ENCODE measurements at places on chromosomes 11 and 22.

DNA sequence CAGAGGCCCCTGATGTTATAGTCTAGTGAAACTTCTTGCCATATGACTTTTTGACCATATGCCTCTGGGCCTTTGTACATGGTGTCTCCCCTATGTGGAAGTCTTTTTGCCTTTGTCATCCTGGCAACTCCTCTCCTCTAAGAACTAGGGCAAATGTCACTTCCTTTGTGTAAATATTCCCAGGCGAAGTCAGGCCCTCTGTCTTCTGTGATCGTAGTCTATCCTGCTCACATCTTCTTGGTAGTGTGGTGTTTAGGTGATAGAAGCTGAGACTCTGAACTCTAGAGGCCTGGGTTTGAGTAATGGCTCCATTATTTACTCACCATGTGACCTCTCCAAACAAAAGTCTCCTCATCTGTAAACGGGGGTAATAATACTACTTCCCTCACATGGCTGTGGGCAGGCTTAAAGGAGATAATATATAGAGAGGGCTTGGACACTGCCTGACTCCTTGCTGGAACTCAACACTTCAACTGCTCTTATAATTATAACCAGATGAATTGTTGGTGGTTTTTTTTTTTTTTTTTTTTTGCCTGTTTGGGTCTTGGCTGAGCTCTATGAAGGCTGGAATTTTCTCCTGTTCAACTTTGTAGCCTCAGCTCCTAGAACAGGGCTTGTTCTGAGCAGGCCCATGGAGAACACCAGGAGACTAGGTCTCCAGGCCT is 43.8 kb downstream of the INSC start:
- DNase-seq, result no peak

DNA sequence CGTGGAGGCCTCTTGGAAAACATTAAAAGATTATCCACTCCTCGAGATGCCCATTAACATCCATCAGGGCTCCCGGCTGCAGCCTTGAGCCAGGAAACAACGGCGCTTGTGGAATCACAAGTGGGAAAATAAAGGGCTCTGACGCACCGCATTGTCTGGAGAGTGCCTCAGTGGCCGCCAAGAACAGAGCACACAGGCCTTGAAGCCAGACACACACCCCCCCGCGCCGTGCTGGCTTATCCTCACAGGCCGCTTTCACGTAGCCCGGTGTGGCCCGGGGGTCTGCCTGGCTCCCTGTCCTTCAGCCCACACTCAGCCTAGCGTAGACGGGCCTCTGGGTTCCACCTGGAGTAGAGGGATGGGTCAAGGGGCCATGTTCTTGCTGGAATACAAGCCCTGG is 1020.5 kb downstream of the BRD1 start:
- DNase-seq, result no peak

DNA sequence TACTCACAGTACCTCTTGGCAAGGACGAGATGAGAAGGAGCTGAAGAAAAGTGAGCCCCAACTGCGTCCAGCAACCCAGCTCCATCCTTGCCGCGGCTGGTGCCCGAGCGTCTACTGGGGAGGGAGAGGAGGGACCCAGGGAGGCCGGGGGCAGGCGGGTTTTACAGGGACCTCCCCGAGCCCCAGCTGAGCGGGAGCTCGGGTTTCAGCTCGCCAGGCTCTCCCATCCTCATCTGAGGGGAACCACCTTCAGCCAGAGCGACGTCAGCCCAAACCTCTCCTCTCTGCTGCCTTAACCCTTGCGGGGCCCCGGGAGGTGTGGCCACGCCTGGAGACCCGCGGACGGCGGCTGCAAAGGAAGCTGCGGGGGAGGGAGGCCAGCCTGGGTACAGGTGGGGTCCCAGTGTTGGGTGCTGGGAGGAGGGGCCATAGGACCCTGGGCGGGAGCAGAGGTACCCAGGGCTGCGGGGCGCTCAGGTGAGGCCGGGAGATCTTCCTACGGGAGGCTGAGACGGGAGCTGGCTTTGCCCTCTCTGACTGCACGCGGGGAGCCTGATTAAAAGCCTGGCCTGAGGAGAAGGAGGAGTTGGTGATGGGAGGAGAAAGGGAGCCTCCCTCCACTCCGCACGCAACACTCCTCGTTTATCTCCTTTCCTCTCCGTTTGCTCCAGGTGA is at the start of gene PAMR1:
Gene PAMR1 (minus strand): TSS at position 116 of the 675 bp plus-strand sequence. CDS start 31 bp downstream, at position 85.
- DNase-seq, result no peak

DNA sequence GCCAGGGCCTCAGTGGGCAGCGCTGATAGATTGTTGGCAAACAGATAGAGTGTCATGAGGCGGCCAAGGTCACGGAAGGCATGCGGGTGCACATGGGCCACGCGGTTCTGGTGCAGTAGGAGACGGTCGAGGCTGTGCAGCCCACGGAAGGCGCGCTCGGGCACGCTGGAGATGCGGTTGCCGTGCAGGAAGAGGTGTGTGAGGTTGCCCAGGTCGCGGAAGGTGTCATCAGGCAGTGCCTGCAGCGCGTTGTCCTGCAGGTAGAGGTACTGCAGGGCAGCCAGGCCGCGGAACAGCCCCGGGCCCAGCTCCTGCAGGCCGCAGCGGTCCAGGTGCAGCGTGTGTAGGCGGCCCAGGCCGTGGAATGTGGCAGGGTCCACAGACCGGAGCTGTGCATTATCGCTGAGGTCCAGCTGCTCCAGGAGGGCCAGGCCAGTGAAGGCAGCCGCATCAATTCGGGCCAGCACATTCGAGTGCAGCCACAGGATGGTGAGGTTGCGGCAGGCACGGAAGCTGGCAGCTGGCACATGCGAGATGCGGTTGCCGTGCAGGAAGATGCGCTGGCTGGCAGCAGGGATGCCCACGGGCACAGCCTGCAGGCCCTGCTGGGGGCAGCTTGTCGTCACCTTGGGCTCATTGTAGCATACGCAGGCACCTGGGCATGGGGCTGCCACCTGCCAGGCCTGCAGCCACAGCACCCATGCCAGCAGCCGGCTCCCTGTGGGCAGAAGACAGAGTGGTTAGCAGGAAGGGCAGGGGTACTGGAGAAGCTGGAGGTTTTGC is 25.5 kb downstream of the RTN4R start:
- no peak for DNase-seq

GRCh38 chr11:47912843-47913437 is 64.8 kb upstream of the NUP160 start:
- DNase-seq, result no peak

DNA sequence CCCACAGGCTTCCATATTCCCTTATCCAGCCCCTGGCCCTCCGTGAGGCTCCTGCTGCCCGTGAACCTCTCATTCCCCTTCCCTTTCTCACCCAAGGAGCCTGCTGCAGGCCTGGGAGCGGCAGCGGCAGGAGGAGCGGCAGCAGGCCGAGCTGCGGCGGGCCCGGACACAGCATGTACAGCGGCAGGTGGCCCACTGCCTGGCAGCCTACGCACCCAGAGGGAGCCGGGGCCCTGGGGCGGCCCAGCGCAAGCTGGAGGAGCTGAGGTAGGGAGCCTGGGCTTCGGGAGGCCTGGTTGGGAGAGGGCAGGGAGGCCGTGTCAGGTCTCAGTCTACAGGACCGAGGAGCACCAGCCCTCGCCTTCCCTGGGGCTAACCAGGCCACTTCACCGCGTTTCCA is 8.1 kb upstream of the SART1 start:
- DNase-seq, result no peak

GRCh38 chr11:41254966-41255365 is 204.5 kb downstream of the LRRC4C start:
- DNase-seq, result no peak

All from activated CD8-positive, alpha-beta memory T cell treated with anti-CD3 and anti-CD28 coated beads, Interleukin-2, amount 10 ng/mL, durations not matched to agents 7 days and 5 days (primary cell).